ENCODE measurements at places on chromosomes 13 and 19. TPM values are rescaled to one million over a fixed set of nuclear protein-coding genes. Genes with fewer than 3 reads are reported as not detected.

DNA sequence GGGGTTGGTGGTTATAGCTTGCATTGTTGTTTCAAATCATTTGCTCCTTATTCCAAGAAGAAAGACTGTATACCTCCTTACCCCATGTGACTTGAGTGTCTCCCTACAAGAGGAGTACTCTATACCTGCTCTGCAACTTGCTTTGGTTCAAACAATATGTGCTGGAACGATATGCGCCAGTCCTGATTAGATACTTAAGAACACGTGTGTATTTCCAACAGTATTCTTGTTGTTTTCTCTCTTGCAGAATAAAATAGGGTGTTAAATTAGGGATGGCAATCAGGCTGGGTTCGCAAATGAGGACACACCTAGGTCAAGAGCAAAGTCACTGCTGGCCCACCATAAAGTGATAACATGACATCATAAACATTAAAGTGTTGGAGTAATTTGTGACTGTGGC lies 895.0 kb upstream of the SLITRK1 start:
- DNase-seq = no peak

DNA sequence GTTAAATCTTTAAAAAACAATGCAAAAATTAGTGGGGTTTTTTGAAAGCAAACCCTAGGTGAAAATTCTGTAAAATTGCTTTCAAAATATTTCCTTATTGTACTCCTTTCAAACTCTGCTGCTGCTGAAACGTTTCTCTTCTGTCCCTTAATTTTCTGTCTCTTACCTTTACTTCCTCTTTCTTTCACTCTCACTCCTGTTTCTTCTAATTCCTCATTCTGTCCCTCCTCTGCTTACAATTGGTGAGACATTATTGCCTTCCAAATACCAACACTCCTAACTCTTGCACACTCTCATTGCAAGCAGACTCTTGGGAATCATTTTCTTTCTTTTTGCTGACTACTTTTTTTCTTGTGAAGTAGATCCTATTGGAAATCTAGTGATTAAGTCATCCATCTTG lies 685.6 kb upstream of the SLITRK1 start:
- no peak for DNase-seq

Gene LPAR6
- total RNA-seq = 3.8 TPM

GRCh38 chr19:40601134-40601974 lies at the start of gene LTBP4:
LTBP4 (plus strand) TSS chr19:40601369; CDS start chr19:40601388, 19 bp downstream.
- DNase-seq = no peak

Gene ERCC1
- total RNA-seq = 86.2 TPM

All from activated T-cell treated with anti-CD3 and anti-CD28 coated beads, Interleukin-2, amount 50 U/mL, for 4 hours (primary cell).